ENCODE measurements at places on chromosomes 5 and 9.

DNA sequence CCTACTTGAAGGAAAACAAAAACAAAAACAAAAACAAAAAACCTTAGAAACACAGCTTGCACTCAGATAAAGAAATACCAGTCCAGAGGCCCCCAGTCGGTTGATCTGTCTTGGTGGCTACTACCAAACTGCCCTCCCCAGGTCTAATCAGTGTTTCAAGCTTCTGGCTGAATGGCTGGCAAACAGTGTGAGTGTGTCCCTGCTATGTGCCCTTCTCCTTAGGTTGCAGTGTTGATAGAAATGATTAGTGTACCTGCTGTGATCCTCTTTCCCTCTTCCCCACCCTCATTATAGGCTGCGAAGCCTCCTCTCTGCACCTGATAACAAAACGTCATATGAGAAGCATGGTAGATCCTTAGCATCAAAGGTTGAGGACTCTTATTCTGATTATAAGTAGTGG, 12.8 kb downstream of the NR4A3 start:
- no peak for DNase-seq

- DNase-seq = no peak
These were observed 10.1 kb upstream of the C1QTNF3 start for GRCh38 chr5:34053133-34053532.

DNA sequence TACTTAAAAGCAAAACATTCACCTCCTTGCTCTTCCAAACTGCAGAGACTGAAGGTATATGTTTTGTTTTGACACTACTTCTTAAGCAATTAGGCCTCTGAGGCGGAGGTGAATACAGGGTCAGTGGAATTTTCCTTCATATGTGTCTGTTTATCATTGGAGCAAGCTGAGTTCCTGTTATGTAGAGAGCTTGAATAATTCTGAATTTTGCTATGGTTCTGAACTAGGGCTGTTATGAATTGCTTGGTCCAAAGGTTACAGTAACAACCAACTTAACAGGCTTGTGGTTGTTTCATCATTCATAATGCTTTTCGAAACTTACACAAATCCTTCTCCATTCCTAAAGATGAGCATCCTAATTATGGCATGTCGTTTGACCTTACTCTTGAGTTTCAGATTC, 444.6 kb upstream of the MEF2C start:
- DNase-seq = no peak

DNA sequence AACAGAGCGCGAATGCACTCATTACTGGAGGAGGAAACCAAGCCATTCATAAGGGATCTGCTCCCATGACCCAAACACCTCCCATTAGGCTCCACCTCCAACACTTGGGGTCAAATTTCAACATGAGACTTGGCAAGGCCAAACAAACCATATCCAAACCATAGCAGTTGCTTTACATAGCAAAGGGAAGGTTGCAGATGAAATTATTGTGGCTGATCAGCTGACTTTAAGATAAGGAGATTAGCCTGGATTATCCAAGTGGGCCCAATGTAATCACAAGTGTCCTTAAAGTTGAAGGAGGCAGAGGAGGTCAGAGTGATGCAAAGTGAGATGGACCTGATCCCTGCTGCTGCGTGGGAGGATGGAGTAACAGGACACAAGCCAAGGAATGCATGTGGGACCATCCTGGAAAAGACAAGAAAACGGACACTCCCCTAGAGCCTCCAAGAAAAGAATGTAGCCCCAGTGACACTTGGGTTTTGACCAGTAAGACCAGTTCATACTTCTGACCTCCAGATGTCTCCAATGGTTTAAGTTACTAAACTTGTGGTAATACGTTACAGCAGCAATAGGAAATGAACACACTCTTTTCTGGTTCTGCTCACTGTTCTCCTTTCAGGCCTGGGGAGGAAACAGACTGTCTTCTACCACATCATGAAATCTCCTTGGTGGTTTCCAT, 167.3 kb downstream of the GNAQ start:
- DNase-seq = no peak

DNA sequence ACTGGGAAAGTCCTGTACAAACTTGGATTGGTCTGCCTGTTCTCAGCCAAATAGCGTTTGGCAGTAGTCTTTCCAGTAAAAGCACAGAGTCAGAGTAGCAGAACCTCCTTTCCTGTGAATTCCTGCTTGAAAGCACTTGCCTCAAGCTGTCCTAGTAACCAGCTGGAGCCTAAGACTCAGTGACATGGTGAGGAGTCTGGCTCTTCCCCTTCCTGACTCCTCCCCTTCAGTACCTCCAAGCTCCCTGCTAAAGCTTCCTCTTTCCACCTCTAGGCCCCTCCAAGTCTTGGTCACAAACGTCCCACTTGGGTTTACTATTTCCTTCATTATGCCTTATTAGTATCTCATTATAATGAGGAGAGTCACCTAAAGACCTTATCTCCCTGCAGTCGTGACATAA, 21.4 kb upstream of the FAM81B start:
- DNase-seq = no peak

DNA sequence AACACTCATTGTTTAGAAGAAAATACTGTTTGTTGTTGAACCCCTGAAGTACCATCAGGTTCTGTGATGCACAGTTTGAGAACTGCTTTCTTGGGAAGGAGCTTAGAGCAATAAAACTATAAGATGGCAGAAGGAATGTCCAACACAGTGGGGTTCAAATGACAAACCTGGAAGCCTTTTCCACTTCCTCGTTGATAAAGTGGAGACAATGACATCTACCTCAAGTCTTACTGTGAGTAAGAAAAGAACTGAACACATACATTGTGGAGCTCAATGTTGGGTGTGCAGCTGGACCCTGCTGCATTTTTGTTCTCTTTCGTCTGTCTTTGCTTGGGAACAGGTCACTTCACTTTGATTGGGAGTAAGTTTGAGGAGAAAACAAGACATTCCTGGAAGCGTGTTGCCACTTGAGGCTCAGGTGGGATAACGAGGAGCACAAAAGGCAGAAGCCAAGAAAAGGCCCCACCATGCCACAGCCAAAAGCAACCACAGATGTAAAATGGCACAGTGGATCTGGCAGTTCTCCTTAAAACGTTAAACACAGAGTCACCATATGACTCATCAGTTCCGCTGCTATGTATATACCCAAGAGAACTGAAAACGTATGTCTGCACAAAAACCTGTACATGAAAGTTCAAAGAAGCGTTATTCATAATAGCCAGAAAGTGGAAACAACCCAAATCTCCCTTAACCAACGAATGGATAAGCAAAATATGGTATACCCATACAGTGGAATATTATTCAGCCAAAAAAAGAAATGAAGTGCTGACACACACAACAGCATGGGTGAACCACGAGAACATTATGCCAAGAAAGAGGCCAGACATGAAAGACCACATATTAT, 42.9 kb upstream of the SUB1 start:
- DNase-seq = no peak

DNA sequence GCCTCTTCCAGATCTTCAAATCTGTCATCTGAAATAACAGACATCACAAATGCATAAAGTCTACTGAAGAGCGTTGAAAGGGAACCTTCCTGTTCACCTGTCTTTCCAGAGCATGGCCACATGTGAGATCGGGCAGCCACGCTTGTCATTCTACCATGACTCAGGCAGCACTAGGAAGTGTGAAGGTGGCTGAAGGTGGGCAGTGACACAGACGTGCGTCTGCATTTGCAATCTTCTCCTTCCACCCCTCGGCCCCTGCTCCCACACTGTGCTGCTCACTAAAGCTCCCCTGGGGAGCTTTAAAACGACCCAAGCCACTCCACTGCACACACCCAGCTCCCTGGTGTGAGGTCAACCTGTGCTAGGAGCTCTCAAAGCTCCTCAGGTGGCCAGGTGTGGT, 2.5 kb downstream of the ENTR1 start:
- DNase-seq = no peak

GRCh38 chr9:107274096-107274495, 9.0 kb upstream of the RAD23B start:
- DNase-seq = no peak

- DNase-seq = no peak
These were observed 33.0 kb upstream of the MAP1B start for GRCh38 chr5:72074251-72074650.

- no peak for DNase-seq
These were observed 35.6 kb downstream of the PTCD2 start for GRCh38 chr5:72355706-72356299.

- DNase-seq = no peak
These were observed 101.6 kb upstream of the MAP1B start for GRCh38 chr5:72005671-72006070.

DNA sequence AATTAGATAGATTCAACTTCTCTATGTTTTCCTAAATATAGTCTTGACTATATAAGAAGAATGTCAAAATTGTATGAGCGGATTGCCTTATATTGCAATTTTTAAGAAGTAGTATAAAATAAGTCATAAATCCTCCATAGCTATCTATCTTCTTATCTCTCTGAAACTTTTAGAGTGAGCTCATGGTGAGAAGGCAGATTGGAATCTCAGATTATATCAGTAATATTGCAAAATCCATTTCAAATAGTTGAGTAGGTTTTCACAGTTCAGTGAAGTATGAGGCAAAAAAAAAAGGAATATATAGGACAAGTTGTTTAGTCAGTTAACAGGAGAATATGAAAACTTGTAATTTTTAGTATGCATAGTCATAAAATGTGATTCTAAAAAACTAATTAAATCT, 156.4 kb downstream of the FAM174A start:
- no peak for DNase-seq

GRCh38 chr5:59348189-59348588, 545.3 kb downstream of the PDE4D start:
- DNase-seq = no peak

- DNase-seq = no peak
These were observed 36.2 kb upstream of the TTC1 start for GRCh38 chr5:159972538-159973362.
